ENCODE measurements at places on chromosomes 11 and 22. TPM values are rescaled to one million over a fixed set of nuclear protein-coding genes. Genes with fewer than 3 reads are reported as not detected.

The HBB gene
- 338 TPM for total RNA-seq

The TIGD3 gene
- total RNA-seq: 0.43 TPM

GRCh38 chr11:21909145-21909544, 283.7 kb upstream of the ANO5 start:
- H3K4me1 ChIP-seq: no peaks in the 10 kb centered on the region
- no peak overlapping the region for H3K27ac ChIP-seq
- DNase-seq: no peak
- no peaks in the 10 kb centered on the region for H3K36me3 ChIP-seq
- no peak overlapping the region for H3K4me3 ChIP-seq

DNA sequence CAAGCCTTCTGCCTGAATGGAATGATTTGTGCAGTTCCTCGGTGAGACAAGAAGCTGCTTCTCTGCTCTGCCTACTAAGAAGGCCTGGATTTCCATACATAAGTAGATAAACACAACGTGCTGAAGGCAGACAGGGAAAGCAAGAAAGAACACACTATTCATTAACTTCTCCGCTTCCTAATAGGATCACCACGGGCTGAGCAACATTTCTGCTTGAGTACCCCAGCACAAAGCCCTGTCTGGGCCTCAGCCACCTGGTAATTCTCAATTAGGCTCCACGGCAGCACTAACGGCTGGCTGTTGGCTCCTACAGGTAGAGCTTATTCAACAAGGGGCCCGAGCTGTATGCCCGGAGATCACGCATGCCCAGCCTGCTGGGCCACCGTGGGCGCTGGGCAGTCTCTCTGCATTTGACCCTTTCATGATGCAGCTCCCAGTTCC, 1156.6 kb downstream of the TBC1D22A start:
- peaks cover 5% of the 10 kb centered on the region for H3K27me3 ChIP-seq
- no peak overlapping the region for H3K4me3 ChIP-seq
- H3K36me3 ChIP-seq: no peaks in the 10 kb centered on the region

DNA sequence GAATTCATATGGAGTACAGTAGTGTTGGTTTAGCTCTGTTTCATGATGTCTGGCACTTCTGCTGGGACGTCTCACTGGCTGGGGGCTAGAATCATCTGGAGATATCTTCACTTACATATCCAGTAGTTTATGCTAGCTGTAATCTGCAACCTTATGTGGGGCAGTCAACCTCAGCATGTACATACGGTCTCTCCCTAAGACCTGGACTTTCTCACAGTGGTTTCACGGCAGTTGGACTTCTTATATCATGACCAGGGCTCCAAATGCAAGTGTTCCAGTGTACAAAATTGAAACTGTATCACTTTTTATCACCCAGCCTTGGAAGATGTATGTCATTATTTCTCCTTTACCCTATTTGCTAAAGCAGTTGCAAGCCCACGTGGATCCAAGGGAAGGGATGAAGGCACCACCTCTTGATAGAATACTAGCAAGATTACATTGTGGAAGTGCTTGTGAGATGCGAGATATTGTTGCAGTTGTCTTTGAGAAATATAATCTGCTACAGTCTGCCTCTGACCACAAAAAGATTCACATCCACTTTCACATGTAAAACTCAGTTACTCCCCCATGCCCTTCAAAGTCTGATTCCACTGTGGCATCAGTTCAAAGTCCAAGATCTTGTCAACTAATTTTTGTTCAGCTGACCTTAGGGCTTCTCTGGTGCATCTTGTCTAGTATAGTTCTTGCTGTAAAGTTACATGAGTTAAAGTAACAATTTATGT, 316.6 kb upstream of the NCAM1 start:
- no peaks in the 10 kb centered on the region for H3K27me3 ChIP-seq
- no peaks in the 10 kb centered on the region for H3K4me1 ChIP-seq
- H3K36me3 ChIP-seq: no peaks in the 10 kb centered on the region
- no peak overlapping the region for H3K4me3 ChIP-seq

DNA sequence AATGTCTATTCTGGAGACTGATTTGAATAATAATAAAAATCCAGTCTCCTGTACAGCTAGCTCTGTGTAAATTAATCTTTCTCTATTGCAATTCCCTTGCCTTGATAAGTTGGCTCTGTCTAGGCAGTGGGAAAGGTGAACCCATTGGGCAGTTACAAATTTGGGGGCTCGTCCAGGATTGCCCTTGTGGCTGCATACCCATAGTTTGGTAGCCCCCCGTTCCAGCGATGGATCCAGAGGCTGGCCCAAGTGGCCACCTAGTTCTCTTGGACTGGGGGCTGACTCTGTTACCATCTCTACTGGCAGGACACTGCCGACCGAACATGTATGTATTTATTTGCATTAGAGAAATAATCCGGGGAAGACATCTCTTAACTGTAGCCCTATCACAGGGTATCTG, 326.2 kb upstream of the PDGFD start:
- no peaks in the 10 kb centered on the region for H3K27me3 ChIP-seq
- no peak for DNase-seq
- no peaks in the 10 kb centered on the region for H3K4me1 ChIP-seq
- no peaks in the 10 kb centered on the region for H3K36me3 ChIP-seq

Data from upper lobe of right lung (tissue), 1 donor.